SHP77 treated with DMSO at 0.1 percent for 48 hours (cell line): ENCODE measurements at places on chromosomes 12 and 14.

- DNase-seq: no peak
Observed at GRCh38 chr12:48998497-48999353, 450 bp downstream of the DDN start.

GRCh38 chr12:71546322-71546861 is 106.8 kb downstream of the LGR5 start:
- DNase-seq: no peak

- DNase-seq: no peak
Observed at GRCh38 chr14:62557416-62557815, 487.8 kb downstream of the KCNH5 start.

DNA sequence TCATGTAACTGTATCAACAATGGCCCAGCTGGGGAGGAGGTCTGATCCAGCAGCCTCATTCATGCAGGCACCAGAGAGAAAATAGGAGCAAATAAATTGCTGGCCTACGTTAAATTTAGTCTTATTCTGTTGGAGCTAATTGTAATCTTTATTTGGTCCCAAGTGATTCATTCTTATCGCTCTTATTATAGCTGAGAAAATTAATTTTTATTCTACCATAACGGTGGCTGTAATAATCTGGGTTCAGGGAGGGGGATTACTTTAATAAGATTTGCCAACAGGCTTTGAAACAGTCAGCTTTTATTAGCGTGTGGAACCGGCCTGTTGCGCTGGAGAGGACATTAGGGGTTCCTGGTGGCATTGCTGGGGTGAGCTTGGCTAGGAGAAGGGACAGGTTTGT is 254.9 kb downstream of the AACS start:
- no peak for DNase-seq

- no peak for DNase-seq
Observed at GRCh38 chr12:109949089-109949488, 47.1 kb downstream of the GIT2 start.

DNA sequence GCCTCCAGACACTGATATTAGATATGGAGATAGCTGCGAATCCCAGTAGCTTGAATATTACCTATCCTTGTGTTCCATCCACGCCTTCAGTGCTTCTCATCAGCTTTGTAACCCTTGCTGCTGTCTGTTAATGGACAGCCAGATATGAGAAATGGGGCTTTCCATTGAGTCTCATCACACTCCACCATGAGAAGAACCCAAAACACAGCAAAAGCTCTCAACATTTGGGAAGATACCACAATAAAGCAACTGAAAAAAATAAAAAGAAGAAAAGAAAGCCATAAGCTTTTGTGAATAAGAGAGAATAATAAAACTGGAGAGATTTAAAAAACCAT is 225.4 kb downstream of the GALC start:
- DNase-seq: no peak

GRCh38 chr12:72839696-72840095 is 567.5 kb downstream of the TRHDE start:
- DNase-seq: no peak

DNA sequence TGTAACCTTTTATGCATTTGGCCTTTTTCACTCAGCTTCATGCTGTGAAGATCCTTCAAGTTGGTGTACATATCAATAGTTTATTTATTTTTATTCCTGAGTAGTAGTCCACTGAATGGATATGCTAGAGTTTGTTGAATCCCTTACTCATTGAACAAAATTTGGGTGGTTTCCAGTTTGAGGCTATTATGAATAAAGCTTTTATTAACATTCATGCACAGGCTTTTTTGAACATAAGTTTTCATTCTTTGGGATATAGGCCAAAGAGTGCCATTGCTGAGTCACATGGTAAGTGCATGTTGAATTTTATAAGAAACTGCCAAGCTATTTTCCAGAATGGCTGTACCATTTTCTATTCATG is 59.5 kb upstream of the CAPRIN2 start:
- DNase-seq: no peak

DNA sequence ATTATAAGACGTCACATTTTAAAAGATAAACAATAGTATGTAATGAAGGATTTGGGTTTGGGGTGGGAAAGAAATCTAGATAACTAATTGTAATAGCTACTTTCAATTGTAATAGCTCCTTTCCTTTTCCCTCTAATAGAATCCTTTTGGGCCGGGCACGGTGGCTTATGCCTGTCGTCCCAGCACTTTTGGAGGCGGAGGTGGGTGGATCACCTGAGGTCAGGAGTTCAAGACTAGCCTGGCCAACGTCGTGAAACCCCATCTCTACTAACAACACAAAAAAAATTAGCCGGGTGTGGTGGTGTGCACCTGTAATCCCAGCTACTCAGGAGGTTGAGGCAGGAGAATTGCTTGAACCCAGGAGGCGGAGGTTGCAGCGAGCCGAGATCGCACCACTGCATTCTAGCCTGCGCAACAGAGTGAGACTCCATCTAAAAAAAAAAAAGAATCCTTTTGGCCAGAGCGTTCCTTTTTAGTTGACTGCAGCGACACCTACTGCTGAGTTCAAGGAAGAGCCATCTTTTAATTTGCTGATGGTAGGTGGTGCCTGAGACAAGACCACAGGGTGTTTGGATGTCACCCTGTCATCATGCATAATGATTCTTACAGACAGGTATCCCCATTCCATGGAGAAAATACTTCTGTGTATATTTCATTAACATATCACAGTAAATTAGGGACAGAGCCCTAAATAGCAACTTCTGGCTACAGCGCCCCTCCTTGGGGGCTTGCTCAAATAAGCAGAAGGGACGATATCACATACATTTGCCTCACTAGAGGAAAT is 79.5 kb downstream of the ARMH4 start:
- peak; percentile 74 for DNase-seq

DNA sequence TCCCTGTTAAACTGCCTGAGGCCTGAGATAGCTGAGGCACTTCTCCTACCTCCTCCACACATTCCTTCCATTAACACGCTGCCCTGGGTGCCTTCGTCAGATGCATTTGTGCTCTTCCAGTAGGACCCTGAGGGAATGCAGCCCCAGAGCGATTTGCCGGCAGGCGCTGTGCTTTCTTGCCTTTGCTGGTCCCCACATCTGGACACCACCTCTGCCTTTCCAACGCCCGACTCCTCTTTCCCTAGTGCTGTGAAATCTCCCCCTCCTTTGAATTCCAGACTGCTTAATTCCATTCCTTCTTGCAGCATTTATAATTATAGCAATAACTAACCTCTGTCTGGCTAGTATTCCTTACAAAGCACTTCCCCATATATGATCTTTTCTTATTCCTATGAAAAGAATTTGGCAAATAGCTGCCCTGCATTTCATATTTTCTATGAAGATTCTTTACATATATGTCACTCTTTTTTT is 88.4 kb downstream of the C12orf75 start:
- no peak for DNase-seq

GRCh38 chr14:77011245-77011644 is 17.3 kb downstream of the IRF2BPL start:
- no peak for DNase-seq

GRCh38 chr14:92099802-92100201 is 6.6 kb downstream of the ATXN3 start:
- DNase-seq: no peak

DNA sequence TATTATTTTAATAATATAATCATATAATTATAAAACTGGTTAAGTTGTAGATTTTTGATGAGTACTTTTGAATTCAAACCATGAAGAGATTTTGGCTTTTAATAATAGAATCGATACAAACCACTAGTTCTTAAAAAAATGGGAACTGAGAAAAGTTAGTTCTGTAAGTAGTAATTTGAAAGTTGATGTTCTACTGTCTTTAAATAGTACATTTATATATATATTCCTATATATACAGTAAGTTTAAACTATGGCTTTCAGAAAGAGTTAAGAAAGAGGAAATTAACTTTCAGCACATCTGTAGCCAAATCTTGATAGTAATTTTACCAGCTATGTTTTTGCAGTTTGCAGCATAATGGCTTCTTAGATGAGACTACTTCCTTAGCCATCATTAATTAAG is 7.8 kb downstream of the LRRK2 start:
- DNase-seq: no peak

DNA sequence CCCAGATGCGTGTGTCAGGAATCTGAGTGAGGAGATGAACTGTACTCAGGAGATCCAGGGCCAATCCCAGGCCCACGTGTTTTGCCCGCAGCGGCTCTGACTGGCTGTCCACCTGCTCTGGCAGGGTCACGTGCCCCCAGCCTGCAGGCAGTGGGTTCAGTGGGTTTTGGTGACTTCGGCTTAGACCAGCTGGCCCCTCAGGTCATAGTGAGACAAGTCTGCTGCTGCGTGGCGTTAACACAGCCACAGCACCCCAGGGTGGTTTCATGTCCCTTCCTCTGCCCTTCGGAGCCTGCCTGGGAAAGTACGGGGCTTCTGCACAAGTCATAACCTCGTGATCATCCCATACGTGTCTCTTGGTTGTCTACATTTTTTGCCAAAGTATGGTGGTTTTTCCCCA is 2.6 kb downstream of the FBRSL1 start:
- DNase-seq: no peak

DNA sequence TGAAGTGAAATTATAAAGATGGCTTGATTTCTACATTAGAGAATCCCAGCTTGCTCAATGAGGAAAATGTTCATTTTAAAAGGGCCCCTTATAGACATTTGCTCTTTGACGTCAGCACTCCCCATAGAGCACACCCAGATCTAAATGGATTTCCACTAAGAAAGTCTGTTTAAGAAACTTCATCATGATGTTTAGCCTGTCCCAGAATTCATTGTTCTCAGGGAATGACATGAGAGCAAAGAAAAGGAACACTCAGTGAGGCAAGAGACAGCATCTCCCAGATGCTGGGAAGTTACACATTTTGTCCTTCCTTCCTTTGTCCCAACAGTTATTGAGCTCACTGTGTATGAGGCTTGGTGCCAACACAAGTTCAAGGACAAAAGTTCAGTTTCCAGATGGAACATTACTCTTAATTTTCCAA is 4.9 kb downstream of the PHLDA1 start:
- DNase-seq: no peak

GRCh38 chr14:40417777-40418401 is 985.7 kb upstream of the FBXO33 start:
- peak; percentile 76 for DNase-seq

GRCh38 chr14:25069879-25070278 is 19.9 kb upstream of the STXBP6 start:
- DNase-seq: no peak

- DNase-seq: peak; percentile 19
Observed at GRCh38 chr12:95733141-95733825, 57.3 kb downstream of the NTN4 start.

GRCh38 chr12:62106547-62107185 is 153.5 kb upstream of the USP15 start:
- no peak for DNase-seq

DNA sequence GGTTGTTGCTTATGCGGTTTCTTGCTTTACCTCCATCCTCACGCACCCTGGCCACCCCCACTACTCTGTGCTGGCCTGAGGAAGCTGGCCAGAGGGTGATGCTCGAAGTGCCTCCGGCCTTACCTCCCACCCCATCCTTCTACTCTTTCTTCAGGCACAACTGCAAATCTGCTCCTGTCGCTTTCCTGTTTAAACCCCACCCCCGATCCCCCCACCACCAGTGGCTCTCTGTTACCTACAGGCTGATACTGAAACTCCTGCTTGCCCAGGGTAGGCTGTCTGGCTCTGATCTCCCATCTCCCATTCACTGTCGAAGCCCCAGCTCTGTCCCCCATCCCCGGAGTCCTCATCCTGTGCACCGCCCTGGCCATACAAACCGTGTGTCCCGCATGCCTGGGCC is 111.5 kb downstream of the PRMT8 start:
- no peak for DNase-seq

- DNase-seq: no peak
Observed at GRCh38 chr12:50799908-50800307, 36.0 kb downstream of the ATF1 start.

DNA sequence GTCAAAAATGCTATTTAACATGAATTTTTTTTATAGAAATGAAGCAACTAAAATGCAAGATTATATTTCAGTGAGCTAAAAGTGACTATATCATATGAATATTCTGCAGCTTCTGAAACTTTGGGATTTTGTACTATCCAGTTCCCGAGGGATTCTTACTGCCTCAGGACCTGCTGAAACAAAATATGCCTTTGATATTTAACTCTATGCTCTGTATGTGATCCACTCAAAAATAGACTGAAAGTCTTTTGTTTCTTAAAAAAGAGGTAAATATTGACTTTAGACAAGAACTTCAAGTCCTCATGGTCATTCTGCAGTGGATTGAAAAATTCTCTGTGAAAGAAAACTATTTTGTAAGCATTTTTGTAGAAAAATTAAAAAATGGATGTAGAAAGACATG is 22.4 kb downstream of the CNTN1 start:
- no peak for DNase-seq

DNA sequence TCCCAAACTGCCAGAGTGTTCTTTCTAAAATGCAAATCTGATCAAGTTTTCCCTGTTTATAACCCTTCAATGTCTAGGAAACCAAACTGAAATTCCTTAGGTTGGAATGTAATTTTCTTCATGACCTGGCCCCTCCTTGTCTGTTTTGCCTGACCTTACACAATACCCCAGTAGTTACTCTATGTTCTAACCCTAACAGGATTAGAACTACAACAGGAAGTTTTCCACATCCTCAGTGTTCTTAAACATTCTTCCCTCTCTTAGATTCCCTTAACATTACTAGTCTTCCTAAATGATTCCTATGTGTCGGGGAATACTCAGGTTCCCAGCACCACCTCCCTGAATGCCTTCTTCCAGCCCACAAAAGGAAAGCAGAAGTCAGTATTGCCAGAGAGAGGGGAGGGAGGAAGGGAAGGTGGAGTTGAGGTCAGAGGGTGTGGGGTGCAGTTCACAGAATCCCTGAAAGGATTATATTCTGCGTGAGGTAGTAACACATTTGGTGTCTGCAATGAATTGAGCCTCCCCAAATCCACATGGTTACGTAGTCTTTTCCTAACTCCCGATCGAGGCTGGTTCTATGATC is 72.6 kb downstream of the BBS10 start:
- DNase-seq: no peak

DNA sequence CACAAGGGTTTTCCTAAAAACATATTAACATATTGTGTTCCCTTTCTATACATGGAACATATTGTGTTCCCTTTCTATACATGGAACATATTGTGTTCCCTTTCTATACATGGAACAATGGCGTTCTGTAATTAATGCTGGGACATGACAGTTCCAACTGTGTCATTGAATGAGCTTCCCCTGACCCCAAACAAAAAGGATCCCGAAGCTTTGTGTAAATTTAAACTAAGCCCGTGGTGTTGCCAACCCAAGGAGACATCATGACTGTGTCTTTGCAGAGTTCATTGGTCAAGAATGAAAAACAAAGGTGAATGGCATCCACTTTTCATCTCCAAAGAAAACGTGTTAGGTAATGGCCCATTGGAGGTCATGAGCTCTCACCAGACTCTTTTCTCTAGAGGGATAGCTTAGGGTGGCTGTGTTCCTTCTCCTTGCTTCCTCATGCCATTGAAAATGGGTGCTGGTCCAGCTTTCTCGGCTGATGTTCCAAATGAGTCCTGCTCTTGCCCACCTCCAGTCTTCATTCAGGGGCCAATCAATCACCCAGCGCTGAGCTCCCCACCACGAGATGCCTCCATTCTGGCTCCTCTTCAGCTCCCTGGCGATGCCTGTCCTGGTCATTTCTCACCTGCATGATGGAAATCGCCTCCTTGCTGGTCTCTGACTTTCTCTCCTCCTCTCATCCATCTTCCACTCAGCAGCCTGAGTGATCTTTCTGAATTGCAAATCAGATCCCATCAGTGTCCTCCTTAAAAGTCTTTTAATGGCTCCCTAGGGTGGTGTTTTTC is 156.1 kb downstream of the VRK1 start:
- no peak for DNase-seq

- no peak for DNase-seq
Observed at GRCh38 chr12:16606991-16607390, 1.0 kb upstream of the LMO3 start.
